CMK (cell line): ENCODE measurements at places on chromosomes 2 and 18.

DNA sequence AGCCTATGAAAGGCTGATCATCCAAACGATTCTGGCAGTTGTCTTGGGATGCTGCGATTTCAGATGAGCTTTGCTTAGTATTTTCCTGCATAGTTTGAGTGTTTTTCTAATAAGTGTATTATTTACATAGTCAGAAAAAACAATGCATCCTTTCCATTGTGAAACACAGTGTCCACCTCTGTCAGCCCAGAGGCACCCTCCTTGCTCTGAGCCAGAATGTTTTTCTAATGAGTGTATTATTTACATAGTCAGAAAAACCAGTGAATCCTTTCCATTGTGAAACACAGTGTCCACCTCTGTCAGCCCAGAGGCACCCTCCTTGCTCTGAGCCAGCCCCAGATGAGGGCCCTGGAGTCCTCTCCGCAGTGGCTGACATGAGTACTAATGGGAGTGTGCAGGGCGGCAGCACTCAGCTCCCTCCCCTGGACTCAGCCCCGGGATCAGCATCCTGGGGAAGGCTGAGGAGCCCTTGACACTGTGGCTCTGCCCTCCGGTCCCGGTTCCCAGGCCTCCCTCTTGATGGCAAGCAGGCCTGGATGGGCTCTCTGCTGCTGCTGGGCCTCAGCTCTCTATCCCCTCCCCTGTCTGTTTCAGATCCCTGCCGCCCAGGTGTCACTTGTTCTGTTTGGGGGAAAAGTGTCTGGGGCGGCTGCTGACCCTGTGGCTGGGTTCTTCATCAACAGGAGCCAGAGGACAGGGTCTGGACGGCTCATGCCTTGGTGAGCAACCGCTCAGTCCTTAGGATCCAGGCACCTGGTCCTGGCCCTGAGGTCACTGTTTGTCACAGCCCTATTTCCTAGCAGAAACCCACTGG is 5.9 kb downstream of the MFSD2B start:
- DNase-seq, result no peak

DNA sequence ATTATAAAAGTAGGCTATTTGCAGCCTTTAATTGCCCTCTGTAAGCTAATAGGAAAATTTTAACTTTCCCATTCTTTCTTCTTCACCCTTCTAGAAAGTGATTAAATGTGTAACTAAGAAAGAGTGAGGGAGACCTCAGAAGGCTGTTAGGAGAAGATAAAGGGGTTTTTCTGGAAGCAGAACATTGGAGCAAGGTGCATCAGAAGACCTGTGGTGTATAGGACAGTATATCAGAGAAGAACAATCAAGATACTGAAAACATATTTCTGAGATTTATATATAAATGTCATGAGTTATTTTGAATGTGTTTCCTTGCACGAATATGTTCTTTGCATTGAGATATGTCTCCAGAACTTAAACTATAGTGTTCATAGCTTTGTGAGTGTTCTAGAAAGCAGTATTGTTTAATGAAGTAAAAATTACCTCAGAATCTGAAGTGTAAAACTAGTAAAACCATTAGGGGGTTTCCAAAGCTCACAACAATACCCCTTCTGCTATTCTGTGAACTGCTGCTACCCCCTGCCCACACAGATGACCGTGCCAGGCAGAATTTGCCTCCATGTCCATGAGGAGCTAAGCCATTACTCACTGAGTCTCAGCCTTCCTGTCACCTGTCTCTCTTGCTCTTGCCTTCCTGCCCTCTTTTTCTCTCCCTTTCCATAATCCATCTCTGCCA is 537.9 kb downstream of the EPHA4 start:
- no peak for DNase-seq

DNA sequence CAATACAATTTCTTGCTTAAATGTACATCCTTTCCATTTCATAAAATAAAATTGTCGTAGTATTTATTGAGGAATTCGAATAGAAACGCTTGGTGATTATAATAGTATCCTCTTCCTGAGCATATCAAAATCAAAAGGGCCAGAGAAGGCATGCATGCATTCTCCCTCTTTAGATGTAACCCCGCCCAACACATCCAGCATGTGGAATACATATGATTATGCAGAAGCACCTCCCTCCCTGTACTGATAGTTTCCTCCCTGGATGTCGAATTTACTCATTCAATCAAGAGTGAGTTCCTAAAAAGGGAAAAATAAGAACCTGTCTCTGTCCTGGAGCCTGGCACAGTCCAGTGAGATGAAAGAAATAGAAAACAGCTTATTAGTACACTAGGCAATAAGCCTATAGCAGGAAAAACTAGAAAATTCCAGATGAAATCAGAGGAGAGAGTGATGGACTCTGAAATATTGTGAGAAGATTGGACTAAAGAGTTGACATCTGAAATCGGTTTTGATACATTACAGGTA is 262.9 kb downstream of the RDH14 start:
- no peak for DNase-seq

DNA sequence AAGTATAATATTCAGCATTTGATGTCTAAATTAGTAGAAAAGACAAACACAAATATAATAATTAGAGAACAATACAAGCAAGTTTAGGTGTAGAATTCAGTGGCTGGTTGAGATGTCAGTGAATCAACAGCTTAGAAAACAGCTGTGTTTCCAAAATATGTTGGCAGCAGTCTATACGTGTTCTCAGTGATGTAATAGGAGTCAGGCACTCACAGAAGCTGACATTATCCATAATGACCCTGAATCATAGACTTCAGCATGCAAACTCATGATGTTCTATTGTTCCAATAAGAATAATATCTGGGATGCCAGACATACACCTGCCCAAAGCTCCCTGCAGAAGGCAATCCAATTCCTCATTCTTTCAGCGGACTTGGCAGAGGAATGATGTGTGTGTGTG is 164.7 kb downstream of the SLC8A1 start:
- no peak for DNase-seq

- DNase-seq, result no peak
Measured at GRCh38 chr18:46484971-46485370, 172.0 kb downstream of the LOXHD1 start.

DNA sequence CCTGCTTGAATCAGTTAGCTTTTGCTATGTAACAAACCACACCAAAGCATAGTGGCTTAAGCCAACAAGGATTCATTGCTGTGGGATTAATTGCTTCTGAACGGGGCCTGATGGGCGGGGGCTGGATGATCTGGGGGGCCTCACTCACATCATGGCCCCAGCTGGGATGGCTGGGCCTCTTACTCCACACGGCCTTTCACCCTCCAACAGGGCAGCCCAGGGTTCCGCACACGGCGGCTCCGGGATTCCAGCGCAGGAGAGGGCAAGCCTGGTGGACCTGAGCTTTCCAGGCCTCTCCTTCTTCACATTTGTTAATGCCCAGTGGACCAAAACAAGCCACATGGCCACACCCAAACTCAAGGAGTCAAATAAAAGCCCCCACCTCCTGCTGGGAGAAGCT is 86.3 kb upstream of the PHLPP1 start:
- DNase-seq, result no peak

DNA sequence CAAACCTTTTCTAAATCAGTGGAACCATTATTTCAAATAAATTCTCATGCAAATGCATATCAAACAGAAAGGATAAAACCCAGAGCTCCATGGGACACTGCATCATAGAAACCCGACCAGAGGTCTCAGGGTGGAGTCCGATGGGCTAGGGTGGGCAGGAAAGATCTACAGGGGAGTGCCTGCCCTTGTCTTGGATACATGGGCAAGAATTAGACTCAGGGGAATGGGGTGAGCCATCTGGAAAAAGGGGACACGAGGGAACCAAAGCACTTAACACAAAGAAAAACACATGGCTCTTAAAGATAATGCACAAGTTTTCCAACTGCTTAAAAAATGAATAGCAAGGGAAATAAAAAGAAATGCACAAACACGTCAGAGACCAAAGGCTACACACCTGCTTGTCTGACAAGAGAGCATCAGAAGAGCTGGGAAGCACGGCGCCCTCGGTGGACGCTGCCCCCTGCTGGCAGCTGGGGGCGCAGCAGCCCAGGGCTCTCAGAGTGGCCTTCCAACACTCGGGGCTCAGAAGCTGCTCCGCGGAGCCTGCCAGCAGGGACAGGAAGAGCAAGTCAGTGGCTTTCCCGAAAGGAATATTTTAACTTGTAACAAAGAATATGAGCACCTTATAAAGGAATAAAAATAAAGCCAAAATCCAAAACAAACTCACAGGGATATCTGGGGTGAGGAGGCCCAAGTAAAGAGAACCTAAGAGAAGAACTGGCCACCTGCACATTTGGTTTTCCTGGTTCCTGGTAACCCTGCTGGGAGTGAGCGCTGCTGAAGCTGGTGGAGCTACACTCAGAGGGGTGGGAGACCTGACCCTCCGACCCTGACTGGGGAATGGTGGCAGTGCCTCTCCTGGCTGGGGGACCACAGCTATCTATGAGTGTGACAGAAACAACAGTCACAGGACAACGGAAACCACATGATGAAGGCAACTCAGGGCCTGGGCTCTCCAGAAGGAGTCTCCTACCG is 54.5 kb downstream of the SIGLEC15 start:
- DNase-seq, result peak; percentile 35

DNA sequence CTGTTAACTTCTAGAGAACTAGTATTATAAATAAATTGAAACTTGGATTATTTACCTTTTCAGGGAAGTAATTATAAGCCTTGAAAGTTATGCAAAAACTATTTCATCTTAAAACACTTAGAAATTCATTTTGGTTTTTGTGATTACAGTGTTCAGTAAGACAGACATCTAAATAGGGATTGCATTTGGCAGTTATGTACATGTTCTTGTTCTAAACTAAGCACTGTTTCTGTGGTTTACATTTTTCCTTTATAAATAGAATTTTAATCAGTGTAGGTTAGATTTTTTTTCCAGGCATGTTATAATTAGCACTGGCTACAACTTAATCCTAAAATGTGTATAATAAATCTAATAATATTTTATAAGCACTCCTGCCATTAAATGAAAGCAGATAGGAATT is 35.0 kb downstream of the LCLAT1 start:
- no peak for DNase-seq

GRCh38 chr2:239363946-239364637 is 36.7 kb downstream of the HDAC4 start:
- no peak for DNase-seq

- no peak for DNase-seq
Measured at GRCh38 chr2:16628314-16628713, 37.3 kb downstream of the CYRIA start.

GRCh38 chr2:32484937-32485336 is 128.1 kb downstream of the BIRC6 start:
- no peak for DNase-seq

GRCh38 chr2:42566025-42566424 is 2.4 kb upstream of the MTA3 start:
- DNase-seq, result no peak

- no peak for DNase-seq
Measured at GRCh38 chr2:95037384-95037839, 11.9 kb downstream of the MAL start.

DNA sequence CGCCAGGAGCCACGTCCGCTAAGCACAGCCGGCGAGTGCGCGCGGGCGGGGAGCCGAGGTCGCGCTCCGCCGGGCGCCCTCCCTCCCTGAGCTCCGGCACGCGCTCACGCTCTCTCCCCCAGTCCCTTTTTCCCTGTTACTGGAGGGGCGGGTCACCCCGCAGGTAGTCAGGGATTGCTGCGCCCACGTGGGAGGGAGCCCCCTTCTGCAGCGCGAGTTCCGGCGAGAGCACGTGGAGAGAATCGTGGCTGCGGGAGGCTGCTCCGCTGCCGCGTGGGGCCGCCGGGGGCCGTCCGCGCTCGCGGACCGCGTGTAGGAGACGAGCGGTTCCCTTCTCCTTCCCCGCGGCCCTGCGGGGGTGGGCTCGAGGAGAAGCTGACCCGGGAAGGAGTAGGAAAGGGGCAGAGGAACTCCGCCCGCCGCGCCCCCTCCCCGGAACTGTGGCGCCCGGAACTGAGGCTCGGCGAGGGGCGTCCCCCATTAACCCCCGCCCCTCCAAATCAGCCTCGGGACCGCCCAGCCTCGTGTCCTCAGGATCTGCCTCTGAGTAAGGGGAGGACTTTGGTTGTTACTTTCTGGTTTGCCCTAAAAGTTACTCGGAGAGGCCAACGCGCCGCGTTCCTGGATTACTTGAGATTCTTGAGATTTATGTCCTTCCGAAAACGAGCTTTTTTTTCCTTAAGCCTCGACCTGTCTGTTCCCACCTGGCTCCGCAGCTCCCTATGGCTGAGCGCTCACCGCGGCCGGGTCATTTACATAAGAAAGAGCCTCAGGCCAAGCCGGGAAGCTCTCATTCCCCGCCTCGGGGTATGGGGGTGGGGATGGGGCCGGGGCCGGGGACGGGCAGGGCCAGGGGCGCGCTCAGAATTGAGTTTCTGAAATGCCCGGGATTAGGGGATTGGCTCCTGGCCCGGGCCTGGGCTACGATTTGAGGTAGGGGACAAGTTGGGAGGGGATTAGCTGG is 1.1 kb downstream of the HK2 start:
- DNase-seq, result peak; percentile 56

GRCh38 chr18:43485545-43485963 is 208.3 kb upstream of the SYT4 start:
- DNase-seq, result no peak

- no peak for DNase-seq
Measured at GRCh38 chr18:402129-402528, 98.4 kb downstream of the COLEC12 start.

- DNase-seq, result no peak
Measured at GRCh38 chr18:59208602-59209125, 11.3 kb upstream of the GRP start.

DNA sequence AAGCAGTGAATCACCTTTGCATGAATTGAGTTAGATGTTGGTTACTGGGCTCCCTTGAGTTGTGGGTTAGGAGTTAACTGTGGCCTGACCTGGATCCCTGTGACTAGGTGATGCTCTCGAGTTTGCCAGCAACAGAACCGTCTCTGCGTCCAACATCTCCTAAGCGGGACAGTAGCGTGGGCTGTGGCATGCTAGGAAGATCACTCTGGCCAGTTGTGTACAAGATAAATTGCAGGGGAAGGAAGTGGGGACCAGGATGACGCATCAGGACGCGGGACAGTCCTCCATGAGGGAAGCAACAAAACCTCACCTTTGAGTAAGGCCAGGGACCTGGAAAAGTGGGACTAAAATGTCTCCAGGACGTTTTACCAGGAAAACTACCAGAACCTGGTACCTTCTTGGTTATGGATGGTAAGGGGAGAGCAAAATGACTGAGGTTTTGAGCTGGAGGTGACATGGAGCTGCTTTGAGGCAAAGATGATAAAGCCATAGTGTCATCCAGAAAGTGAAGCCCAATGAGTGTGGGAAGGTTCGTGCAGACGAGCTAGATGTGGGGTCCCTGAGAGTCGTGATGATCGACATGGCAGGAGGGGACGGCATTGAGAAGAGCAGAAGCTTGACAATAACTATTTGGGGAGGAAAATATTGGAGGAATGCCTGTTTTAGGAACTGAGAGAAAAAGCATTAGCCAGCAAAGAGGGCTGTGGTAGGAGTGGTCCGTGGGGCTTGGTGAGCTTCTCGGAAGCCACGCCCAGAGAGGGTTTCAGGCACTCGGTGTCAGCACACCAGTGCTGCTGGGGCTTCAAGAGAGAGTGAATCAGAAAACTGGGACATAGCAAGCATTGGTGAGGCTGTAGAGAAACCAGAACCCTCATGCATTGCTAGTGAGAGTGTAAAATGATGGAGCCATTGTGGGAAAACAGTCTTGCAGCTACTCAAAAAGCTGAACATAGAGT is 95.1 kb downstream of the SMAD7 start:
- no peak for DNase-seq

- no peak for DNase-seq
Measured at GRCh38 chr2:131030478-131030971, 62.7 kb downstream of the FAM168B start.

- no peak for DNase-seq
Measured at GRCh38 chr18:3447068-3447894, 2.7 kb upstream of the TGIF1 start.
